NCI-H2107 (cell line): ENCODE measurements at places on chromosomes 13 and 19.
A peak's percentile ranks its signal among the peaks of the same experiment; 100 is the strongest.

DNA sequence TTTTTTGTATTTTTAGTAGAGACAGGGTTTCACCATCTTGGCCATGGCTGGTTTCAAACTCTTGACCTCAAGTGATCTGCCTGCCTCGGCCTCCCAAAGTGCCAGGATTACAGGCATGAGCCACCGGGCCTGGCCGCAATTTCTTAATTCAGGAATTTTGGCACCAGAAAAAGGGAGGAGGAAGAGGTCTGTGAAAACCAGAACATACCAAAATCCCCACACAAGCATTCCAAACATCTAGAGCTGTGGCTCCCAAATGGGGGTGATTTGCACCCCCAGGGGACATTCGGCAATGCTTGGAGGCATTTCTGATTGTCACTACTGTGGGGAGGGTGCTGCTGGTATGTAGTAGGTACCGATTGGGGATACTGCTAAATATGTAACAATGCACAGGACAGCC is 40.2 kb upstream of the ABCC4 start:
- no peak for DNase-seq

GRCh38 chr13:93227878-93228642 is 1.5 kb downstream of the GPC6 start:
- DNase-seq: peak; percentile 50

GRCh38 chr19:19489804-19490204 is 25.5 kb downstream of the TSSK6 start:
- DNase-seq: no peak

DNA sequence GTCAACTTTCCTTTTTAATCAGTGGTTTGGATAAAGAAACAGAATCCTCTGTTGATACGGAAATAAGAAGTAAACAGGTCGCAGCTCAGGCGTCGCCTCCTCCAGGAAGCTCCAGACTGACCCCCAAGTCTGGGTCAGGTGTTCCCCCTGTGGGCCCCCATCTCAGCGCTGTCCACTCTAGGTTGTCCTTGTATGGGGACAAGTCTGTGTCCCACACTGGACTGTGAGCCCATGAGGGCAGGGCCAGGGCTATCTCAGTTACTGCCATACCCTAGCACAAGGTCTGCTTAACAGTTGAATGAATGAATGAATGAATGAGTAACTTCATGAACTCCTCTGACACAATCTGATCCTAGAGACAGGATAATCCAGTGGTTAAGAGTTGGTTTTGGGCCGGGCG is 7.5 kb downstream of the CLASRP start:
- no peak for DNase-seq

DNA sequence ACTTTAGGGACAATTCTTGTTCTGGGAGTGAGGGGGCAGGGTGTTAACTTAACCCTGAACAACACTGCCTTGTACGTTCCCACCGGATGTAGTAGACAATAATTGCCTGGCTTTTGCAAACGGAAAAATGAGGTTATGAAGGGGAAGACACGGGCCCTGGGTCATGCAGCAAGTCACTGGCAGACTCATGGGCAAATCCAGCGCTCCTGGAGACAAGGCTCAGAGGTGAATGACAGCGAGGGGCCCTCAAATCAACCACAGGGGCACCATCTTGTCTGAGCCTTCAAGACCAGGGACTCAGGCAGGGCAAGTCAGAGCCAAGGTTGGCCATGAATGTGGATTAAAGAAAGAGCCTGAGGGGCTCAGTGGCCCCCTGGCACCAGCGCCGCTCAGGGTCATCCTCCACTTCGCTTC is 2.8 kb downstream of the RASA3 start:
- DNase-seq: no peak

DNA sequence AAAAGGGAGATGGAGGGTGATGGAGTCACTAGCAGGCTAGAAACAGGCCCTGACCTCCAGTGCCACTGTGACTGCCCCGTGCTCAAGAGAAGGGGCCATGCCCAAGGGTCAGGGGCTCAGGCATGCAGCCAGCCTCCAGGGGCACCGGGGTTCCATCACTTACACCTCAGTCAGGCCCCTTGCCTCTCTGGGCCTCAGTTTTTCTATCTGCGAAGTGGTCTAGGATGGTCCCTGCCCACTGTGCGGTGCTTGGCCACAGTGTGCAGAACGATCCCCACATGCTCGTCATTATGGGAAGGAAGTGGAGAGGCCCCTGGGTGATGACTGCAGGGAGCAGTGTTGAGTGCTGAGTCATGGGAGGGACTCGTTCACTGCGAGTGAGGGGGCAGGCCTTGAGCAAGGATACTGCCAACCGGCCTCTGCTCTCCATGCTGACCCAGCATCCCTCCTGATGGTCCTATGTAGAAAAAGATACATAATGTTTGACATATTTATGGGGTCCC is 23.1 kb downstream of the TMED1 start:
- no peak for DNase-seq

GRCh38 chr13:38415233-38415632 is 65.6 kb downstream of the UFM1 start:
- no peak for DNase-seq

DNA sequence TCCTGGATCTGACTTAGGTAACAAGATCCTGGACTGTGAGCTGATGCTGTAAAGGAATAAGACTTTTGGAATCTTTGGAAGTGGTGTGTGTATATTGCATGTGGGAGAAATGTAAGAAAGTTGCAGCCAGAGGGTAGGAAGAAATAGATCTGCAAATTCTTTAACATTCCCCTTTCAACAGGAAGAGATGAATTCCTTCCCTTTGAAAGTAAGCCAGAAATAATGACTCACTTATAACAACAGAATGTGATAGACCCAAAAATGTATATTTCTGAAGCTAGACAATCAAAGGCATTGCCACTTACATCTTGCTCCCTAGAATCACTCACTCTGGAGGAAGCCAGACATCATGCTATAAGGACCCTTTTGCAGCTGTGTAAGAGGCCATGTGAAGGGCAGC is 9.8 kb upstream of the SIAH3 start:
- DNase-seq: no peak

DNA sequence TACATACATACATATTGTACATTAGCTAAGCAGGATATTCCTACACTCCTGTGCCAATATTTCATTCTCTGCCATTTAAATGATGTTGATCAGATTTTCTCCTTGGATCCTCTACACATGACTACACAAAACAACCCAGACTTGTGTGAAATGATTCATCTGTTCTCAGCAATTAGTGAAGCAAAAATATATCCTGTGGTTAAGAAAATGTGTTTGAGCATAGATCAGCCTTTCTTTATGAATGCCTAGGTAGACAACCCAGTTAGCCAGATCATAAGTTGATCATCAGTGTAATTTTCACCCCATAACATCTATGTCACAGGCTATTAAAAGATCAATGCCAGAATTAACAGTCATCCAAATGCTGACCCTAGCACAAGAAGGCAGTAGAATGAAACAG is 275.2 kb upstream of the EDNRB start:
- no peak for DNase-seq

GRCh38 chr19:58474997-58475713 is 997 bp upstream of the ZNF446 start:
- DNase-seq: no peak

DNA sequence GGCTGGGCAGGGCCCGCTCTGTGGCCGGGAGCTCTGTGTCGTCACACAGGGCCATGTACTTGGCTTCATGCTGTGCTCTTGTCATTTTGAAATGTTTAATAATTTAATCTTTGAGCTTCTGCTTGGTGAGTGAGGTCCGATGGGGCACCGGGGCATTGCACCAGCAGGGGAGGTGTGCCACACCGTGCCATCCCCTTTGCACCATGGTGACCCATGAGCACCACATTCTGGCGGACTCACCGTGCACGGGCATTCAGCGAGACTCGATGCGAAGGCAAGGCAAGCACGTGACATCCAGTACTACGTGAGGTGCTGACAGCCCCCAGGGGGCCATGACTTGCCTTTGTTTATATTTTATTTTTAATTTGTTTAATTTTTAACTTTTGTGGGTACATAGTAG is 204.3 kb downstream of the URI1 start:
- no peak for DNase-seq

DNA sequence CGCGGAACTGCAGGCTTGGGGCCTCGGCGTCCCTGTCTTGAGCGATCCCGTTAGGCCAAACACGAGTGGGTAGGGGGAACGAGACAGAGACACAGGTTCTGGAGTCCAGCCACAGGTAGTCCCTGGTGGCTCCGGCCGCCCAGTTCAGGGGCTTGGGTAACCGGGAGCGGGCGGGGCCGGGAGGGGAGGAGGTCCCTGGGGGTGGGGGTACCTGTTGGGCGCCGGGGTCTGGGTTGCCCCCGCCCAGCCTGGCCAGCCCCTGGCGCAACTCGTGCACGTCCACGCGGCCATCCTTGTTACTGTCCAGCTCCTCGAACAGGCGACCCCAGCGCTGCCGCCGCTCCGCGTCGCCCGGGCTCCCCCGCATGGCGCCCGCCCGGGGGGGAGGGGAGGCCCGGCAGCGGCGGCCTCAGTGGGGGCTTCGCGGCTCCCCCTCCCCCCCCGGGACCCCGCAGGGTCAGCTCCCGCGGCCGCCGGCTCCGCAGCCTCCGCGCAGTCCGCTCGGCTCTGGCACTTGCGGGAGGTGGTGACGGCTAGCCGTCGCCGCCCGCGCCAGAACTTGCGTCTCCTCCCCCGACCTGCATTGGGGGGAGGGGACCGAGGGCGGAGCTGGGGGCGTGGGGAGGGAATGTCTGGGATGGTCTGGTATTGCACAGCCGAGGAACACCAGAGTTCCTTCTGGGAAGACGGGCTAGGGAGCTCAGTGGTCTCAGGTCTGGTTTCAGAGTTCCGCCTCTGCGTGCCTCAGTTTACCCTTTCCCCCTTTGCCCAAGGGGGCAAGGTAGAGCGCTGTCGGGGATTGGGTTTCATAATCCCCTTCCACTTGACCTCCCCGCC is at the start of gene SLC25A23:
SLC25A23 (minus strand) TSS at position 531 of the 837 bp plus-strand sequence; CDS start at position 367, 164 bp downstream.
- DNase-seq: no peak

GRCh38 chr19:53865918-53866864 is 1.5 kb upstream of the MYADM start:
- no peak for DNase-seq

DNA sequence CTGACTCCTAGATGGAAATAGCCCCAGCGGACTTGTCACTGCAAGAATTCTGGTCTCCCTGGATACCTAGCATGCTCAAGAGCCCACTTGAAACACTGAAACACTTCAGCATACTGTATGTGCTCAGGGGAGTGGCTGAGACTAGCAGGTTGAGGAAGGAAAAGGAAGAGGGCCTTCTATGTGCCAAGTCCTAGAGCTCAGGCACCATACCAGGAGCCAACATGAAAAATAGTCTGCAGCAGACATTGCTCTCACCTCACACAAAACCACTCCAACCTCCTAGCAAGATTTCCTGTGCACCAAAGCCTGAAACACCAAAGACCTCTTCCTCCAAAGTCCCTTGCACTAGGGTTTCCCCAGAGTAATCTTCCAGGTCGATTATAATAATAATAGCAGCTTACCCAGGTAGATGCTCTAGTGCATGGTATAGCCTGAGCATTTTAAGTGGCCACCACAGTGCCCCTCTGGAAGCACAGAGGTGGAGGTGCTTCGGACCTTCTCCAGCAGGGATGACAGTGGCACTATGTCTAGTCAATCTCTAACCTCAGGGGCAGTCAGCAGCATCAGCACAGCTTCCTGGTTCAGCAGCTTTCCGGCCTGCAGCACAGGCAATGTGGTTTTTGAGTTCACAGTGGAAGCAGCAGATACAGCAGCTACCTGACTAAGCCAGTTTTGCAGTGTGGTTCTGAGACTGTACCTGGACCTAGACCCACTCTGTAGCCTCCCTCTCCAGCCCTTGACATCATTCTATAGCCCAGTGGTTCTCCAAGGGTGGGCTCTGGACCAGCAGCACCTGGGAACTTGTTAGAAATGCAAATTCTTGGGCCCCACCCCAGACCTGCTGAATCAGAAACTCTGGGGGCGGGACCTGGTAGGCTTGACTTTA is 45.6 kb upstream of the UBE2L5 start:
- DNase-seq: peak; percentile 16

DNA sequence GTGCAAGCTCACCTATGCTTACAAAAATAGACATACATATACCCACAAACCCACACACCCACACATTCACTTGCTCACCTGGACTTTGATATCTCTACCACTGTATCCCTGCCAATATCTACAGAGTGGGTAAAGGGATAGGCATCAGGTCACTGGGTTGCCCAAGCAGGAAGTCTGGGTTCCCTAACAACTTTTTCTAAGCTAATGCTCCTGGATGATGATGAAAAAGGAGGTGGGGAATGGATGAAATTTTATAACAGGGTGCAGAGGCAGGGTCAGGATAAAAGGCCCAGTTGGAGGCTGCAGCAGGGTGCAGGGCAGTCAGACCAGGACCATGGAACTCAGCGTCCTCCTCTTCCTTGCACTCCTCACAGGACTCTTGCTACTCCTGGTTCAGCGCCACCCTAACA is at the start of gene CYP2B6:
CYP2B6 (plus strand) TSS at position 311 of the 410 bp plus-strand sequence; CDS start at position 335, 24 bp downstream.
- no peak for DNase-seq

DNA sequence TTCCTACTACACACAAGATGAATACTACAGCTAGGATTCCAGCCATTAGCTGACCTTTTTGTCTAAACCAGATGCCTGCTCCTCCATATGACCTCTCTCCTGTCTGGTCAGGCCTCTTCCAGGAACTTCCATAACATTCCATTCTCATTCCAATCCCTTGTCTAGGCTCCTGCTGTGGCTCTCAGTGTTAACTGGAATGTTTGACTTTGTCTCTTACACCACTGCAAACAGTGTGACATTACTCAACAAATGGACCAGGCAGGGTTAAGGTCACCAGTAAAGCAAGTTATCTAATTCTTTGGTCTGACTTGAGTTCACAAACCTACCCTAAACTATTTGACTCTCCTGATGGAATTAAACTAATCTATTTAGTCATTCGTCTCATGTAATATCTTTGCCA is 2.1 kb upstream of the GPC6 start:
- no peak for DNase-seq

DNA sequence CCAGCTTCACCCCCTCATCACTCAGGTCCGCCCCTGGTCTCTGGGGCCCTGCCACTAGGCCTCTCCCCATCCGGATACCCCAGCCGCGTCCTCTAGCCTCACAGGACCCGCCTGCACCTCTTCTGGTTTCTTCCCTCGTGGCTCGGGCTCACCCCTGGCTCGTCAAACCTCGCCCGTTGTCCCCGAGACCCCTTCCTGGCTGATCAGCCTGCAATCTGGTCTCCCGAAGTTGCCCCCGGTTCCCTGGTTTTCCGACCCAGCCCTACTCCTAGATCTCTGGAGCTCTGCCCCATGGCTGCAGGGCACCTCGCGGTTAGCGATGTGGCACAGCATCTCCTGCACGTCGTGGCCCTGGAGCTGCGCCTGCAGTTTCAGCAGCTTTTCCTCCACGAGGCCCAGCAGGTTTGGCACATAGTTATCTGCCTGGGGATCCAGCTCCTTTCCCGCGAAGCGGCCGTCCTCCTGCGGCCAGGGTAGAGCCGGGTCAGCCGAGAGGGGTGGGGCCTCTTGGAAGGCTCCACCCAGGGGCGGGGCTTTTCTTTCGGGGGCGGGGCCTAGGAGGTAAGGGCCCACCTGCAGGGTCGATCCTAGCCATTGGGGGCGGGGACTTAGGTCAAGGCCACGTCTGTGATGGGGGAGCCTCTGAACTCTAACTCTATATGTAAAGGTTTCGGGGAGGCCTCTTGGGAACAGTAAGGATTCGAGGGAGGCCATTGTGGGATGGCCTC is 2.4 kb upstream of the RGL3 start:
- DNase-seq: no peak

- no peak for DNase-seq
These were observed 224.8 kb downstream of the LMO7 start for GRCh38 chr13:75860935-75861334.
